ENCODE measurements at places on chromosomes 4 and X.

DNA sequence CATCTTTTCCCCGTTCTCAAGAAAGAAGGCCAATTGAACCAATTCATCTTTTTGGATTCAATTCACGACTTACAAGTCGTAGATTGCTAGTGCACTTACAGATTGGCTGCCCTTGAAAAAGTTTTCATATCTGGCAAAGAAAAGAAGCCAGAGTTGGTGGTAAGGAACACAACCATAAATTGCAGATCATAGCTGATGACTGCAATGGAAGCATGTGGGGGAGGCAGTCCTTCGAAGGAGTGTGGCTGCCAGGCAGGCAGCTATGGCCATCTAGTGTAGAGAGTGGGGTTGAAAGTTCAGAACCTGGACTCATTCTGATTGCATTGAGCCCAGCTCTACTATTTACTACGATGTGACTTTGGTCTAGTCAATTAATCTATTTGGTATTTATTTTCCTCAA lies 4.5 kb downstream of the GPM6A start:
- no peak for DNase-seq

DNA sequence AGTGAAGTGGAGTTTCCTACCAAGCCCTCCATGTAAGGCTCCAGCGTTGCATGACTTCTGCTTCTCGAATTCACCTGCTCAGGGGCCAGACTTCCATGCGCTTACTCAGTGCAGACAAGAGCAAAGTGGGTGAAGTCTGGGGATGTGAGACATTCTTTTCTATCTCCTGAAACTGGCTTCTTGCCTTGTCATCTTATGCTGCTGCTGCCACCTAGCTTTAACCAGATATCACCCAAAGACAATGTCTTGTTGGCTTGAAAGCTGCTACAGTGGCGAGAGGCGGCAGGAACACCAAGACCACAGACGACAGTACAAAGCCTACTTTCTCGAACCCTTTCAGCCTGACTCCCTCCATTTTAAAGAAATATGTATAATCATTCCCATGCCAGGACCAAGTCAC lies 103.6 kb upstream of the ADGRG2 start:
- no peak for DNase-seq

- DNase-seq = no peak
These were observed 36.8 kb upstream of the SFRP2 start for GRCh38 chr4:153825691-153826090.

DNA sequence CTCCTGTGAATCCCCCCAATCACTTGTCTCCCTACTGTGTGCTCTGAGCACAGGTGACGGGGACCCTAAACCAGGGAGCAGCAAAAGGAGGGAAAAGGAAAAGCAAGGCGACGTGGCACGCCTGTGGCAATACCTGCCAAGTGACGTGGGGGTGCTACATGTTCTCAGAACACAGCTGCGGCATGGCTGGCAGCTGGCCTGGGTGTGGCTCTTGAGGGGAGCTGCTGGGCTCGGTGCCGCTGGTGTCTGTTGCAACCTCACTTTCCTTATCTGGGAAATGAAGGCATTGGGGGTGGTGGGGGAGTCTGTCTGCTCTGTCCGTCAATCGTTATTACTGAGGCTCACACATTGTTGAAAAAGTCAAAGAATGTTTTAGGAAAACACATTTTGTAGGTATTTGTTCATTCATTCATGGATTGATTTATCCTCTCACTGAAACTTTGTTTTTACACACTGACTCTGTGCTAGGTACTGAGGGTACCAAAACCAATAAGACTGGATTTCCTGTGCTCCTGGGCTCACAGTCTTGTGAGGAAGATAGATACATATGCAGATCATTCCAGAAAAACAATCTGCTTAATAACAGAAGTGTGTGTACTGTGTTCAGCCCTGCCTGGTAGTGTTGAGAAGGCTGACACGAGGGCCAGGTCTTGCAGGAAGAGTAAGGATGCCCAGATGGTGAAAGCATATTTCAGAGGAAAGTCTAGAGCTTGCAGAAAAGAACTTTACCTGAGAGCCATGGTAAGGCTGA lies 217.6 kb downstream of the PTTG2 start:
- DNase-seq = no peak

DNA sequence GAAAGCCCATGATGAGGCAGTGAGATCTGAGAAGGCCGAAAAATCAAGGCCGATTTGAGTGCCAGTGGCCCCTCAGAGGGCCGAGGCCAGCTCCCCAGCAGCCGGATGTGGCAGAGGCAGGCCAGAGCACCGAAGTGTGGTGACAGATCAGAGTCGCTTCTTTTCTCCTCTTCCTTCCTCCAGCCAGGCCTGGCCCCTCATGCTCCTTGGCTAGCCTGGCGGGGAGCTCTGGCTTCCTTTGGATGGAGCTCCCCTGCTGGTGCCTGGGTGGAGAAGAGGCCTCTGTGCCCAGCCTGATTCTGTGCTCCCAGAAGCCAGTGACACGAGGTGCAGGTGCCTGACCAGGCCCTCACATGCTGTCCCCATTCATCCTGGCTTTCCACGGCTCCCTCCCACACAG lies 127.2 kb upstream of the PABPC4L start:
- no peak for DNase-seq

All from SHP77 treated with DMSO at 0.1 percent for 48 hours (cell line).